Stimulated activated naive CD4-positive, alpha-beta T cell (primary cell): ENCODE measurements at places on chromosomes 1 and 21.

DNA sequence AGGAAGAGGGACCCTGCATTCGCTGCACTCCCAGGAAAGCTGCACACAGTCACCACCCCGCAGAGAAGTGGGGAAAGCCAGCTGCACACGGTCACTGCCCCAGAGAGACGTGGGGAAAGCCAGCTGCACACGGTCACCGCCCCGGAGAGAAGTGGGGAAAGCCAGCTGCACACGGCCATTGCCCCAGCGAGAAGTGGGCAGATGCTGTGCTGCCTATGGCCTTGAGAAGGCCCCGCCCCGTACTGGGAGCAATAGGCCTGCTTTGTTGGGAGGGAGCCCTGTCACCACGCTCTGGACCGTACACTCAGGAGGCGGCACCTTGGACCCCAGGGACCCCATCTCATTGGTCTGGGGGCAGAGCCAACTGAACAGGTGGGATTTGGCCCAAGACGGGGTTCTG lies 4.3 kb upstream of the GPR153 start:
- no peak for DNase-seq

- no peak for DNase-seq
These were observed 629.5 kb downstream of the LMO4 start for GRCh38 chr1:87958201-87958600.

DNA sequence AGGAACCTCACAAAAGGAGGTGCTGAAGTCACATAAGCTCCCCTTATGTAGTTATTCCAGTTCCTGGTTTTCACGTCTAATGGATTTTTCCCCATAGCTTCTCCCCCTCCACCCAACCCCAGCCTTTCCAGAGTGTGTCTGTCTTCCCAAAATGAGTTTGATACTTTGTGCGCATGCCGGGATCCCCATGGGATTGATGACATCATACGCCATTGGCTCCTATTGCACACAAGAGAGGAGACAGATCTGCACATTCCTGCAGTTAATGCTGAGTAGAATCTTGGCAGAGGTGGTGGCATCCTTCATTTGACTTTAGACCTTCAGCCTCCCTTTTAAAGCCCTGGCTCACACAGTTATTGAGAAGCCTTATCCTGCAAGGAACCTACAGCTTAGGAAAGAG lies 71.4 kb downstream of the DDR2 start:
- no peak for DNase-seq

GRCh38 chr1:41354956-41355355 lies 6.3 kb upstream of the FOXO6 start:
- no peak for DNase-seq

DNA sequence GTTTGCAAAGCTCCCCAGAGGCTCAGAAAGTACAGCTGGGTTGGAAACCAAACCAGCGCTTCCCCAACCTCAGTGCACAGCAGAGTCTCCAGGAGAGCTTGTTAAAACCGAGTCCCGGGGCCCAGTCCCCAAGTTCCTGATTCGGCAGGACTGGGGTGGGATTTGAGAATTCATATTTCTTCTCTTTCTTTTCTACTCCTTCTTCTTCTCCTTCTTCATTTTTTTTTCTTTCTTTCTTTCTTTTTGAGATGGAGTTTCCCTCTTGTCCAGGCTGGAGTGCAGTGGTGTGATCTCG lies 136.8 kb downstream of the PGBD5 start:
- no peak for DNase-seq

- no peak for DNase-seq
These were observed 5.0 kb upstream of the KRTAP12-1 start for GRCh38 chr21:44686843-44687561.

DNA sequence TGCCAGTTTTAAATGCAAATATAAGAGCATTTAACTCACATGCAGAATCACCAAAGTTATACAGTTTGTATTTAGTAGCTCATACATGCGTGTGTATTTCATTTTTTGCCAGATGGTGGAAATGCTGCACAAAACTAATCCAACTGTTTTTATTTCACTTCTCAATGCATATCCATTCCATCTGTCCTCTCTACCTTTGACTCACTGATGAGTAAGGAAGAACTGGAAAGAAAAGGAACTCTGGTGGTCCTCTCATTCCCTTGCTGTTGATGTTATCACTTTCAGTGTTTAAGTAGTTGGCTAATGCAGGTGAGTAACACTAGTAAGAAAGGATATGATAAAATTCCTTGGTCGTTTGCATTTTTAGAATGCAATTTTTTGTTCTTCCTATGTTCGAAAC lies 5.7 kb upstream of the SLC1A7 start:
- DNase-seq = no peak

DNA sequence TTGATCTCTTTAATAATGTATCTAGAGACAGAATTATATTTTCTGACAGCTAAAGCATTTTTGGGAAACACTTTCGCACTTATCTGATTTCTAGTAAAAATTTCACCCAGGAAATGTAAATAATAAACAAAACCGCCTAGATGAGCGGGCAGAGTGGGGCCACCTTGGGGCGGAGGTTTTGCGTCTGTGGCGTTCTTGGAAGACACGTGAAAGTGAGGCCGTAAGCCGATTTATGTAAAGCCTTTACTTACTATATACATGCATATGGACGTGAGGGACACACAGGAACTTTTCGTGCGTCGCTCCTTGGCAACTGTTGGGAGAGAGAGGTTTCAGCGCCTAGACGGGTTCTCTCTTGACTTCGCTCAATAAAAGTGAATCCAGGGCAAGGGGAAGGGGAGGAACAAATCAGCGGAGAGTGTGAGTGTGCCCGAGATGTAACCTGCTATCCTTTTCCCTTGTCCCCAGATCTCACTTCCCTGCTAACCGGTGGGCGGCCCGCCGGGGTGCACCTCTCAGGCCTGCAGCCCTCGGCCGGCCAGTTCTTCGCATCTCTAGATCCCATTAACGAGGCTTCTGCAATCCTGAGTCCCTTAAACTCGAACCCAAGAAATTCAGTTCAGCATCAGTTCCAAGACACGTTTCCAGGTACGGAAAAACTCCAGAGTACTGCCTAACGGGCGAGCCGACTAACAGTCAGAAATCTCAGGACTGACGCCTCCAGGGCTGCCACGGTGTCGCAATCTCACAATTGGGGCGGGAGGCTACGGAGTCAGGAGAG lies 1.7 kb downstream of the HLX start:
- no peak for DNase-seq

- DNase-seq = no peak
These were observed 593.5 kb downstream of the KIF26B start for GRCh38 chr1:245748240-245748639.

GRCh38 chr1:14836426-14837140 lies 238.1 kb downstream of the KAZN start:
- DNase-seq = no peak

GRCh38 chr21:27673581-27673980 lies 706.7 kb upstream of the ADAMTS5 start:
- DNase-seq = no peak

DNA sequence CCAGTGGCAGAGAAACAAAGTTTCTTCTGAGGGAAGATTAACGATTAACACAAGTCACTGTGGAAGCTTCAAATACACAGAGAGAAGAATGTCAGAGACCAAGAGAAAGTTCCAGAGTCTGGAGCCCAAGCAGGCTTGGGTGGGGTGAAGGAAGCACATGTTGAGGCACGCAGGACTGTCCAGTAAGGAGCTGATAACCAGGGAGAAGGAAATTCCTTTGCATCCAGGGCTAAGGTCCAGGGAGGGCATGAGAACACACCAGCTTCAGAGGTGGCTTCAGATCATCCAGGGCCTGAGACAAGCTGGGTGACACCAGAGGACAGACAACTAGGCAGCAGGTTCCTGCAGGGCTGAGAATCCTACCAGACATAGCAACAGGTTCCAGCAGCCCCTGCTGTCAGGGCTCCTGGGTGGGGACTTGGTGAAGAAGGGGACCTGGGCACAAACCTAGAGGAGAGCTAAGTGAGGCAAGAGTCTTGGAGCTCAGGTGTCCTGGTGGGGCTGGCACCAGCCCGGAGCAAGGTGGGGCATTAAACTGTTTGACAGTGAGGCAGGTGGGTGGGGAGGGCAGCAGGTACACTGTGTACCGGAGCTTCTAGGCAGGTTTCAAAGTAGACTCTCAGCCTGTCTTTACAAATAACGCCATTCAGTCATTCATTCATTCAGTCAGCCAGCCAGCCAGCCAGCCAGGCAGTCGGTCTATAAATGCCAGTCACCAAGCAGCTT lies 2.6 kb upstream of the SPRR1A start:
- DNase-seq = no peak

DNA sequence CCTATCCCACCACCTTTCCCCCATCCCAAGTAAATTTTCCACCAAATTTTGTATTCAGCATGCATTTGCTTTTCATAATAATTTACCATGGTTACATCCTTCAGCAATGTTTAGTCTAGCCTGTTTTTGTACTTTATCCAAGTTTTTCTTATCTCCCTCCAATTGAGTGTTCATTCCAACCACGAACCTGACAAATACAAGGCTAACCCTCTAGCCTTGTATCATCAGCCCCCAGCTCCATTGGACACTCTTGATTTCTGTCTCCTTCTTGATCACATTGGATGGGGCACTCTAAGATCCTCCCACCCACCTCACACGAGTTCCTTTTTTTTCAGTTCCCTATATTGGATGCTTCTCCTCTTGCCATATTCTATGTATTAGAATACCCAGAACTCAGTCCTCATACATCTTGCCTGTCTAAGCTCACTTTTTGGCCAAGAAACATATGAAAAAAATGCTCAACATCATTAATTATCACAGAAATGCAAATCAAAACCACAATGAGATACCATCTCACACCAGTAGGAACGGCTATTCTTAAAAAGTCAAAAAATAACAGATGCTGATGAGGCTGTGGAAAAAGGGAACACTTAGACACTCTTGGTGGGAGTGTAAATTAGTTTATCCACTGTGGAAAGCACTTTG lies 40.5 kb upstream of the SLC35F3 start:
- DNase-seq = no peak

GRCh38 chr1:197914510-197914909 lies 2.7 kb upstream of the LHX9 start:
- DNase-seq = no peak

DNA sequence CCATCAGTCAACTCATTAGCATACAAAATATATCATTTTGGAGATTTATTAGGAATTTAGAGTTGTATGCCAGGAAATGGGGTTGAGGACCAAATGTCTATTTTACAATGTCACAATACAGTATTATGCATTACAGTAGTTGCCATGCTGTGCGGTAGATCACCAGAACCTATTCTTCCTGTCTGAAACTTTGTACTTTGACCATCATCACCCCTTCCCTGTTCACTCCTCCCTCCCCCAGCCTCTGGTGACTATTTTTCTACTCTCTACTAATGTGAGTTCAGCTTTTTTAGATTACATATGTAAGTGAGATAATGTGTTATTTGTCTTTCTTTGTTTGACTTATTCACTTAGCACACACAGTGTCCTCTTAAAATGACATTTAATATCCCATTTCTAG lies 50.8 kb downstream of the PTBP2 start:
- no peak for DNase-seq
